ENCODE measurements at places on chromosomes 12 and 14.

DNA sequence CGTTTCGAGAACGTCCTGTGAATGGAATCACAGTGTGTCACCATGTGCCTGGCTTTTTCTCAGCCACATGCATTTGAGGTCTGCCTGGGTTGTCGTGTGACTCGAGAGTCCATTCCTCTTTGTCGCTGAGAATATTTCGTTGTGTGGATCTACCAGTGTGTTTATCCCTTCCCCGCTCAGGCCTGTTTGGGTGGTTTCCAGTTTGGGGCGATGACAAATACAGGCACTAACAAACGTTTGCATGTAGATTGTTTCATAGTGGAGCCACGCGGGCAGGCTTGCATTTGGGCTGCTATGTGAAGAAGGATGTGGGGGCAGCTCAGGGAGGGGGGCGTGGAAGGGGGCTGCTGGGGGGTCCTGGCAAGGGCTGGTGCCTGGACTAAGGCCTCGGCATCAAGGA, 14.1 kb downstream of the RIN3 start:
- no peak for ATAC-seq

- ATAC-seq: no peak
Observed at GRCh38 chr14:85617791-85618190, 87.8 kb downstream of the FLRT2 start.

GRCh38 chr12:102298022-102298421, 100.4 kb upstream of the PMCH start:
- peak; percentile 69 for ATAC-seq

DNA sequence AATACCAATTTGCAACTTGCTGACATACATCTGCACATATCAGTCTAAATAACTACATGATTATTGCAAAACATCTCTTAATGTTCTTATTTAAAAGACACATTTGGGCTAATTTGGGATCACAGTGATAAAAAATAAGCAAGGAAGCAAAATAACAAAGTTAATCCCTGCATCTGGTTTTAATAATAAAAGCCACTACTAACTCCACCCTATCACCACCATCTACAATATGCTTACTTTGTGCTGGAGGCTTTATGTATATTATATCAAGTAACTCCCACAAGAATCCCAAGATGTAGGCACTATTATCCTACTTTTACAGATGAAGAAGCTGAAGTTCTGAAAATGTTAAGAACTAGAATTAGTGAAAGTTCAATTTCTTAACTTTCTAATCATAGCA, 45.7 kb downstream of the TAOK3 start:
- no peak for ATAC-seq
